Thymus (tissue), 14 donors: ENCODE measurements at places on chromosomes 13 and 19.
A peak's percentile ranks its signal among the peaks of the same experiment; 100 is the strongest.

DNA sequence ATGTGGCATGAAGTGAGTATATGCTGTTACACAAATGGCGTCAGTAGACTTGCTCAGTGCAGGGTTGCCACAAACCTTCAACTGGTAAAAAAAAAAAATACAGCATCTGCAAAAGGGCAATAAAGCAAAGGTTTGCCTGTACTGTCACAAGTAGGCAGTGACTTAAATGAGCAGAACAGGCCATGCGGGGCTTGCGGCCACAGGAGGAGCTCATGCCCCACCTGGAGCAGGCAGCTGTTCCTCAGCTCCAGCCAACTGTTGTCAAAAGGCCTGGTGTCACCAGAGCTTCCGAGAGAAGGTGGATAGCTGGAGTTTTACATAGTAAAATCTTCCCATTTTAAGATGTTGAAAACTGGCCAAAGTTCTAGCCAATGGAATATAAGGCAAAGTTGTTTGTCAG, 7.7 kb downstream of the ATP7B start:
- DNase-seq = no peak

DNA sequence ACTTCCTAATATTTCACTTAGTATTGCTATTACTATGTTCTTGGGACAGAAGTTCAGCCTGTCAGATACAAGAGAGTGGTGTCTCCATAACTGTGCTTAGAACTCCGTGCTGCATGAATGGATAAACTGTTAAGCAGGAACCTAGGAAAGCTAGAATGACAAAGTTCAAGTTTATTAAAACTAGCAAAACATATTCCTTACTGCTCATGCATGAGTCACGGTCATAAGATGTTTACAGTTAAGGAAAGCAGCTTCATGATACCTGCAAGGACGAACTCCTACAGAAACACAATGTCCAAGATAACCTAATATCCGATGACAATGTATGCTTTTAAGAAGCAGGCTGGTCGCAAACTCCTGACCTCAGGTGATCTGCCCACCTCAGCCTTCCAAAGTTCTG, 6.0 kb upstream of the ZNF765 start:
- DNase-seq = no peak

DNA sequence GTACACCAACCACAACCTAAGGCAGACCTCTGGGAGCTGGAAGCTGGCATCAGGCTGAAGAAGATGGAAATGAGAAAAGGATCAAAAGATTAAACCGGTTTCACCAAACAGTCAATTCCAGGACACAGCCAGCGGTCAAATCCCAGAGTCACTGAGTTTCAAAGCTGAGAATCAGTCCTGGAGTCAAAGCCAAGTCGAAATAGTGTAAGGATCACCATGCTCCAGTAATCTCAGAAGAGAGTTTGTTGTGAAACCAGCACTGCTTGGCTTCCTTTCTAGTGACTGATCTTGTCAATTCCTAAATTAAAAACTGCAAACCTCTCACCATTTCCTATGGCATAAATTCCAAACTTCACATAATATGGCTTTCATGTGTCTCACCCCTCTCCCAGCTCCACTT, 198.8 kb downstream of the GPC6 start:
- no peak for DNase-seq

DNA sequence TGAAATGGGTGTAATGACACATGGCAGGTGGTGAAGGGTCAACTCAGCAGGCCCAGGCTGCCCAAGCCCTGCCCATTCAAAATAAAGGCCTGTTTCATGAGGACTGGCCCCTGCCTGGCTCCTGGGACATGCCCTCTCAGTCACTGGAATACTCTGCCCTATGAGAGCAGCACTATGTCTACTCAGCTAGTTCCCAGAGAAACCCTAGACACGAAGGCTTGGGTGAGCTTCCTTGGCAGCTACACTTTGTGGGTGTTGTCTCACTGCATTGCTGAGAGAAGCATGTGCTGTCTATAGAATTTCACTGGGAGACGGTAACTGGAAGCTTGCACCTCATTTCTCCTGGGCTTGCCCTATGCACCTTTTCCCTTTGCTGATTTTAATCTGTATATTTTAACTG, 752.8 kb downstream of the LIG4 start:
- no peak for DNase-seq

GRCh38 chr13:37306778-37307544, 201.5 kb upstream of the CSNK1A1L start:
- no peak for DNase-seq

- no peak for DNase-seq
These were observed 4.1 kb downstream of the DLL3 start for GRCh38 chr19:39502640-39503417.

- no peak for DNase-seq
These were observed 1.2 kb downstream of the UQCRFS1 start for GRCh38 chr19:29211562-29212355.

- DNase-seq = no peak
These were observed 12.2 kb upstream of the SPACA7 start for GRCh38 chr13:112363867-112364528.

DNA sequence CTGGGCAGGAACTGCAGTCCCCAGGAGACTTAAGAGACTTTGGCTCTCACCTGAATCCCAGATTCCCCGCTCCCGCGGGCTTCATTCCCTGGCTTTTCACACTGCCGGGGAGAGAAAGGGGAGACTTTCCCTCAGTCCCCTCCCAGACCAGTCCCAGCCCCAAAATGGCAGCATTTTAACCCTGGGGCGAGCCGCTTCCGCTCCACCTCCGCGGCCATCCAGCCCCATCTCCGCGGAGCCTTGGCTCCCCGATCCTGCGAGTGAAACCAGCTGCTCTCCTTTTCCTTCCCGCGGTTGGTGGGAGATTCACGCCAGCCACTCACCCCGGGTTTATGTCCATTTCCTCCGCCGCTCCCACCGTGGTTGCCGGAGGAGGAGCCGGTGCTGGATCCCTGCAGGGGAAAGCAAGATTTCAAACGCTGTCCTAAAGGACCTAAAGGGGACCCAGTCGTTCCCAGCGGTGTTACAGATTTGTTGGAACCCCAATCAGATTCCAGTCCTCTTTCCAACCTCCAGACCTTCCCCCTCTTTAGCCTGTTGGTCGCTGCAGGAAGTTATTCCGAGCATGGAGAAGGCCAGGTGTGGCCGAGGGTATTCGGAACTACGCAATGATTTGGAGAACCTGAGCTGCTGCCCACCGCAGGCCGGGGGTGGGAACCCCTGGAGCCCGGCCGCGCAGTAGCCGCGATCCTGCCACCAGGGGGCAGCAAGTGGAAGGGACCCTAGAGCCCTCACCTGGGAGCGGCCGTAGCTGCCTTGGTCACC, 3.4 kb downstream of the DMKN start:
- DNase-seq = no peak

- no peak for DNase-seq
These were observed 126.8 kb downstream of the LMO7 start for GRCh38 chr13:75762955-75763354.

DNA sequence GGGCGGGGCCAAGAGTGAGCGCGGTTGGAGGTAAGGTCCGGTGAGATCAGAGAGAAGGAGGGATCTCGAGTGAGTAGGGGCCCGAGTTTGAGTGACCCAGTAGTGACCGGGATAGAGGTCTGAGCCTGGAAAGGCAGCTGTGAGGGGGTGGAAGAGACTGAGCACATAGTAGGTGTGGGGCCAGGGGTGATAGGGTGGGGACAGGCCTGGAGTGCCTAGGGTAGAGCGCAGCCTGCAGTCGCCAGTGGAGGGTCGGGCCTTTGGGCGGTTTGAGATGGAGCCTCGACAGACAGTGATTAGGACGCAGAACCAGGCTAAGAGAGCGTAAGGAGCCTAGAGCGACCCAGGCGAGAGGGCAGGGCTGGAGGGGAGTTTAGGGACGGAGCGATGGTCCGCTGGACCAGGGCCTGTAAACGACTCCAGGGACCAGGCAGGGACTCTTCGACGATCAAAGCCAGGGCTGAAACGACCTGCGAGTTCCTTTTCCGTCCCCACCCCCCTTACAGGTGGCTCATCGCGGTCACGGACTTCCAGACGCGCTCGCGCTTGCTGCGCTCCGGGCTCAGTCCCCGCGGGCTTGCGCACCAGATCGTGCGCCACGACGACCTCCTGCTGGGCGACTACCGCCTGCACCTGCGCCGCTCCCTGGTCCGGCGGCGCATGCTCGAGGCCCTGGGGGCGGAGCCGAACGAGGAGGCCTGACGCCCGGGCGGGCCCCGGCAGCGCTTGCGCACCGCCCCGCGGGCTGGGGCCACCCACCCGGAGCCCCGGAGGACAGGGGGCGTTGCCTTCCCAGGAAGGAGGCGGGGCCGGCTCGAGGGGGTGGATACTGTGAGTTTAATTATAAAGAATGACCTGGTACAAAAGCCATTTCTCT, 9.4 kb downstream of the C19orf81 start:
- DNase-seq = peak; percentile 28

DNA sequence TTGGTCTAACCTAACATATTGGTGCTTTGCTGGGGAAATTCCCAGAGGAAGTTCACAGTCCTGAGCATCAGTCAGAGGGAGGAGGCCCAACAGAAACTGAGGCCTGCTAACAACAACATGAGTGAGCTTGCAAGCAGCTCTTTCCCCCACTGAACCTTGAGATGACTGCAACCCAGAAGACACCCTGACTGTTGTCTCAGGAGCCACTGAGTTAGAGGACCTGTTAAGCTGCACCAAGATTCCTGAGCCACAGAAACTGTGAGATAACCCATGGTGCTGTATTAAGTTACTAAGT, 193.2 kb upstream of the UBL3 start:
- no peak for DNase-seq

DNA sequence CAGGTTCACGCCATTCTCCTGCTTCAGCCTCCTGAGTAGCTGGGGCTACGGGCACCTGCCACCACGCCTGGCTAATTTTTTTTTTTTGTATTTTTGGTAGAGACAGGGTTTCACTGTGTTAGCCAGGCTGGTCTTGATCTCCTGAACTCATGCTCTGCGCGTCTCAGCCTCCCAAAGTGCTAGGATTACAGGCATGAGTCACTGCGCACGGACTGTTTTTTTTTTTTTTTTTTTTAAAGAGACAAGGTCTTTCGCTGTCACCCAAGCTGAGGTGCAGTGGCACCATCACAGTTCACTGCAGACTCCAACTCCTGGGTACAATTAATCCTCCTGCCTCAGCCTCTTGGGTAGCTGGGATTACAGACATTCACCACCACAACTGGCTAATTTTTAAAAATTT, 8.2 kb upstream of the ADAMTS10 start:
- no peak for DNase-seq

GRCh38 chr19:56076498-56076897, 44.6 kb downstream of the ZNF787 start:
- DNase-seq = no peak

- no peak for DNase-seq
These were observed 942.6 kb upstream of the SLC10A2 start for GRCh38 chr13:104008541-104009435.

GRCh38 chr19:33393286-33394005, 19.9 kb downstream of the CEBPG start:
- DNase-seq = no peak

DNA sequence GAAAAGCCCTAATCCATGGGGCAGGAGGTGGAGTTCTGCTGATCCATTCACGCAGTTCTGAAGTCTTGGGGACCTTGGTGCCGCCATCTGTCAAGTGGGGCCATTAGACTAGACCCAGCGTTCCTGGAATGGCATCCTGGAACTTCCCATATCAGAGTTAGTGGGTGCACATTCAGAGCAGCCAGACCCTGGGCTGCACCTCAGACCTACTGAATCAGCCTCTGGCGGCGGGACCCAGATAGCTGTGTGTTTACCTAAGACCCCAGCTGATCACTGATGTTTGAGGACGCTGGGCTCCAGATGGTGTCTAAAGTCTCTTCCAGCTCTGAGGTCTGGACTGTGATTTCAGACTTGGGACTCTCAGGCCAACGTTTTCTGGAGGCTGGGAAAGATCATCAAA, 12.8 kb downstream of the POP4 start:
- DNase-seq = no peak

DNA sequence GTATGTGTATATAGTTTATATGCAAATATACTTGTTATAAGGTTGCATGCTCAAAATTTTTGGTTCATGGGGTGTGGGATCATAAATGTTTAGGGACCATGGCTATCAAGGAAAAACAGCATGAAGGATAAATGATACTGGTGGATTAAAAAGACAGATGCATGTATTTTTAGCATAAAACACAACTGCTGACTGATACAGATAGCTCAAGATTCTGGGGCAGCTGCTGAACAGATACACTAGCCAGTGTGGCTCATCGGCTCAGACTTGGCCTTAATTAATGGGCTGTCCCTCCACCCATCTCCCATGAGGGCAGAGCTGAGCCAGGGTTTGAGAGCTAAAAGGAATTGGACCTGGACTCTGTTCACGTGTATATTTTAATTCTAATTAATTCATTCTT, 11.4 kb downstream of the ALOX5AP start:
- DNase-seq = no peak

GRCh38 chr19:28972058-28972852, 240.7 kb downstream of the UQCRFS1 start:
- DNase-seq = no peak

- DNase-seq = no peak
These were observed 5.1 kb downstream of the TMEM86B start for GRCh38 chr19:55223291-55224037.

GRCh38 chr19:42554046-42554575, 25.8 kb upstream of the CEACAM1 start:
- DNase-seq = no peak

DNA sequence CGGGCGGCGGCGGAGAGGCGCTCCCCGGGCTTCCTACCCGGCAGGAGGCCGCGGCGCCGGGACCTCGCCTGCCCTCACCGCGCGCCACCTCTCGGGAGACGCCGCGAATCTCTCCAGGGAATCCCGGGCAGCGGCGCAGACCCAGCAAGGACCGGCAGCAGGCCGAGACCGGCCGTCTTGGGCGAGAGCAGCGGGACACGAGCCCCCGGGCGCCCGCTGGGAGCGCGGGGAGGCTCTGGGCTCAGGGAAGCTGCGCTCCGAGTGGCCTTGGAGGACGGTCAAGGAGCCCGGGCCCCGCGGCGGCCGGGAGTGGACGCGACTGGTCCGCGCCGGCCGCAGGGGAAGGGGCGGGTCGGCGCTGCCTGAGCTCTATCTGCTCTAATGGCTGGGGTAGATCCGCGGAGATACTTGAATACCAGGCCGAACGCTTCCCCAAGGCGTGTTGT, 14.7 kb downstream of the CDX2 start:
- no peak for DNase-seq

DNA sequence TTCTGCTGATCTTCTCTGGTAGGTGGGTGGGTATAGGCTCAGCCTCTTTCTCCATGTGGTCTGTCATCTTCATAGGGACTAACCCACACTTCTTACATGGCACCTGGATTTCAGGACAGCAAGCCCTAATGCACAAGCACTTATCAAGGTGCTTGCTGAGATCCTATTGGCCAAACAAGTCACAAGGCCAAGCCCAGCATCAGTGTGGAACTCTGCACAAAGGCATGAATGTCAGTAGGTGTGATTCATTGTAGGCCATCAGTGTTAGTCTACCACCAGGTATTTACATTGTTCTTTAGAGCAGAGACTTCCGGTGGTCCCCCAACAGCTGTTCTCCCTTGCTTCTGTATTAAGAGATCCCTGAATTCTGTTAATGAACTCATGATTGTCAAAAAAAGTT, 8.3 kb upstream of the RB1 start:
- no peak for DNase-seq

DNA sequence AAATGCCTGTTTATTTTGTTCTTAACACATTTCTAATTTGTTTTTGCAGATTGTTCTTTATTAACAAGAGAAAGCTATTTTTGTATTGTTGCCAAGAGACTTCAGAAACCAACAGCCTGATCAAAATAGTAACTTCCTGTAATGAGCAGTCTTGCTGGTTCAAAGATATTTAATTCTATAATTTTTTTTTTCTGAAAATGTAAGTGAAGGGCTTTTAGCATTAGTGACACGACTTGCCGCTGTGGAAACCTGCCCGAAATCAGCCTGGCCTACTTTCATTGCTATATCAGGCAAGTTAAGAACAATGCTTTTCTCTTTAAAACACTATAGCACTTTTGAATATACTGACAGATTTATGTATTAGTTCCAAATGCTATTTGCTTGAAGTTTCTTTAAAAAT, 374.3 kb downstream of the EFNB2 start:
- DNase-seq = no peak
